ENCODE measurements at places on chromosomes 3 and 15.

DNA sequence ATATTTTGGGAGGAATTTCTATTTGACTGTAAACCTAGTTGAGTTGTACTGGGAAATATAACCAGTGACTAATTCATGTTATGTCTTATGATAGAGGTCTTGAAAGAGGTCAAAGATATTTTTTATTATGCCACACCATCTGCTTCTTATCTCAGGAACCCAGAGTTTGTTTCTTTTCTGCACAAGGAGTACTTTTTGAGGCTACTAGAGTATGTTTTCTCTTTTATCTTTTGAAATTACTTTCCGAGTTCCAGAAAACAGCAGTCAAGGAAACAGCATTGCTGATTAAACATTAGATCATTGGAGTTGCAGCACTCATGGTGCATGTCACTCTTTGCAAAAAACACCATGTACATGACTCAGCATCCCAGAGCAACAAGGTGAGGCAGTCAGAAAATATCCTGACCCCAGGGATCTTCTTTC, 645.8 kb upstream of the NR2F2 start:
- DNase-seq = no peak

GRCh38 chr15:77993374-77993911, 84.1 kb downstream of the TBC1D2B start:
- DNase-seq = no peak

DNA sequence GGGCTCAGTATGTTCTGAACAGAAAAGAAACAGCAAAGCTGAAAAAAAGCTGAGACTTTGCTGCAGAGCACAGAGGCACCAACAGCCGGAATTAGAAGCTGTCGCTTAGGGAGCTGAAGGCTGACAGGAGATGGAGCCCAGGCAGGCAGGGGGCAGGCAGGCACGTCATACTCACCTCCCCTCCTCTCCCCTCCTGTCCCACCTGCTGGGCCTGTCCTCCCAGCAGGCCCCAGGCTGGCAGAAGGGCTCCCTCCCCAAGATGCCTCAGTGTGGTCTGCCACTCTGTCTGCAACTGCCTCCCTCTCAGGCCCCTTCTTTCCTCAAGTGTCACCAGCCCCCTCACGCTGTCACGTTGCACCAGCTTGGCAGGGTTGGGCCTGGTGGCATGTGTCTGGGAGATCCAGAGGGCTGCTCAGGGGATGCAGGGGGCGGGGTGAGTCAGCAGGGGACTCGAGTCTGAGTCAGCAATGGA, 3.2 kb upstream of the ANKRD63 start:
- DNase-seq = no peak

GRCh38 chr15:69422336-69422895, 8.3 kb downstream of the KIF23 start:
- no peak for DNase-seq

DNA sequence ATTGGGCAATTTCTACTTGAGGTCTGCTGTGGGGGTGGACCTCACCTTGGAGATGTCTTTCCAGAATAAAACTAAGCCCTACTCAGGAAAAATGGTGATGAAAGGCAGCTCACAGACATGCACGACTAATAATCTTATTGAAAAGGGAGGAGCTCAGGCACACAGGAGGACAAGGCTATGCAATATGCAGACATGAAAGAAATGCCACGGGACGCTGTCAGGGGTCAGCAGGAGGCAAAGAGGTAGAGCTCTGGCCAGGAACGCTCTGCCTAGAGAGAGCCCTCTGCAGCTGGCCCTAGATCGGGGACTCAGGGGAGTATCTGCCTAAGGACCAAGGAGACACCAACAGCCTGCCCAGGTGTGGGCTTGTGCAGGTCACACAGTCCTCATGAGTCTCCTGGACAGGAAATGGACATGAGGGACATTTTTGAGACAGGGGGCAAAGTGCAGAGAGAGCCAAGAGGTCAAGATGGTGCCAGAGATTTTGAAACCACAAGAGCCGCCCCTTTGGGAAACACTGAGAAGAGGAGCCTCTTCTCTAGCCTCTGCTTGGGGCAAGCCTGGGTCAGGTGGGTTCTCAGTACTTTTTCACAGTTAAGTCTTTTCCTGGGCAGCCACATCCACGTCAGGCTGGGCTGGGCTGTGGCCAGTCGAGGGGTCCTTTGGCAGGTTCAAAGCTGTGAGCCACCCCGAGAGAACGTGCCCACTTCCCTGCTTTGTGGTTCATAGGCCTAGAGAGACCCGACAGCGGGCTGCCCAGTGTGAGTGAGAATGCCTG, 23.2 kb downstream of the EAF1 start:
- no peak for DNase-seq

DNA sequence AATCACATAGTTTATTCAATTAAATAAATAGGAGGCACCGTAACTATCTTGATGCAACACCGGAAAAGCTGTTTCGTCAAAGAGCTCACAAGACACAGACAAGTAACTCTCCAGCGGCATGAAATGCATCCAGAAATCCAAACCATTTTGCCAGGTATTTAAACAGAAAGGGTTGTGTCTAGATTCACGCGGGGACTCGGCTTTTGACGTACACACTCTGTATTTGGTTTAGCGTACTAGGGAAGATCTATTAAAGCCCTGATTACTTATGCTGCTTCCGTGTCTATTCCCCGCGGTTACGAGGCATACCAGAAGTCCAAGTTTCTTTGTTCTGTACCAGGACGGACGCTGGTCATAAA, 718 bp downstream of the BNIP2 start:
- DNase-seq = peak; percentile 7

GRCh38 chr3:107432646-107433045, 55.4 kb downstream of the CCDC54 start:
- DNase-seq = no peak

DNA sequence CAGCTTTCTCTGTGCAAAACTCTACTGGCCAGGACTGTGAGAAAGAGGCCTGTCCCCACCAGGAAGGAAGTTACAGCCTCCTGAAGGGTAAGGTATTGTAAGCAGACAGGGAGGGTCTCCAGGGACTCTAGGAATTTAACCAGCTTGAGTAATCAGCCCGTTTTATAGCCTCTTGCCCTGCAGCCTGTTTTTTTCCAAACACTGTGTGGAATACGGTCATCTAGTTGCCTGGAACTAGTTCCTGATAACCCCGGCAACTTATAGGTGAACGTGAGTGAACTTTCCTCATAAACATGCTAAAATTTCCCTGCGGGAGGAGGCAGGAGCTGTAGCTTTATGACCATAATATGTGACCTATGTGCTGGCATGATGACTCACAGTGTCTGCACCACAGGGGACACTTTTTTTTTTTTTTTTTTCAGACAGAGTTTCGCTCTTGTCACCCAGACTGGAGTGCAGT, 60.1 kb upstream of the DAZL start:
- no peak for DNase-seq

- no peak for DNase-seq
Measured at GRCh38 chr15:70269311-70269911, 171.7 kb upstream of the TLE3 start.

GRCh38 chr3:160633361-160634083, 43.4 kb upstream of the ARL14 start:
- DNase-seq = no peak

DNA sequence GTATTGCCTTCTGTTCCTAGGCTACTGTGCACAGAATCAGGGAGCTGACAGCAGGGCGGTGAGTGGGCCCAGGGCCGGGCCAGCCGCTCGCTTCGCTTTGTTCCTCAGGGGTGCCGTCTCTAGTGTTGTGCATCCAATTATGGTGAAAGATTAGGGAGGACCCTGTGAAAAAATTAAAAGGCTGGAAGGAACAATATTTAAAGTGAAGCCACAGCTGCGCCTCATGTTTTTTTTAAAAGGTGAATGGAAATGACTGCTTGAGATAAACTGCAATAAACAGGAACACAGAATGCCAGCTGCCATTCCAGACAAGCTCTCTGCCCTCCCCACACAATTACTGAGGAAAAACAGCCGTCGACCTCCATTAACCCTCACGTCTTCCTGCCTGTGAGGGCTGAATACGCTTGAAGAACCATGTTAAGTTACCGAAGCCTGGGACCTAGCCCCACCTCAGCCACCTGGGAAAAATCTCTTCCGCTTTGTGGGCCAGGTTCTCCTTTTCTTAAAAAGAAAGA, 132.0 kb upstream of the IL12A start:
- DNase-seq = no peak

DNA sequence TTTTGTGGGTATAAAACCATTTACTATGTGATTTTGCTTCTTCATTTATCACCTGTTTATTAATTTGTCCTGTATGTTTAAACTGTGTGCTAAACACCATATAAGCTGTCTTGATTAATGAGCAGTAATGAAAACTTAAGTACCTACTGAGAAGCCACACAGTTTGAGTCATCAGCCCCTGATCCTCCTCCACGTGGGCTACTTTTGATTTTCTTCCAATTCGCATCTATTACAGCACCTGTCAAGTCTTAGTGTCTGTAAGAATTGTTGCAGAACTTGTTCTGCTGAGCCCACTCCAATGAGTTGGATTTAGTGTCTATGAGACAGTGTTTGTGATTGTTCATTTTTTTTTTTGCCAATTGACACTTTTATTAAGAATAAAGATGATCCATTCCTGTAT, 16.8 kb downstream of the EPHA6 start:
- DNase-seq = no peak

- no peak for DNase-seq
Measured at GRCh38 chr3:94875149-94875548, 812.3 kb downstream of the NSUN3 start.

GRCh38 chr3:191952186-191952585, 491.2 kb downstream of the PYDC2 start:
- no peak for DNase-seq

- DNase-seq = no peak
Measured at GRCh38 chr15:63396152-63396928, 14.7 kb upstream of the CA12 start.

- DNase-seq = no peak
Measured at GRCh38 chr3:142053244-142053643, 96.1 kb downstream of the TFDP2 start.

DNA sequence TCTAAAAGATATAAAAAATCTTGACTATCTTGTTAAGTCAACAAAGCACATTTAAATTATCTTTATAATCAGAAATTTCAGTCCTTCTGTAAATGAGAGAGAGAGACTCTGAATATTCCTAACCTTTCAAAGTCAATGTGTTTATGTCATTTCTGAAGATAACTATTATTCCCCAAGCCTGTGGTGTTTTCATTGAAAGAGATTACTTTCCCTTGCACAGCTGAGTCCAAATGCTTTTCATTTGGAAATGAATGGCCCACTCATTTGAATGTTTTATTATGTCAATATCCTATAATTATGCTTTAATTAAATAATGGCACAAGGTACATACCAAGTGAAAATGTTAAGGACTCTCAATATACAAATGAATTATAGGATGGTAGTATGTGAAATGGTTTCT, 680.0 kb upstream of the DPPA4 start:
- no peak for DNase-seq

DNA sequence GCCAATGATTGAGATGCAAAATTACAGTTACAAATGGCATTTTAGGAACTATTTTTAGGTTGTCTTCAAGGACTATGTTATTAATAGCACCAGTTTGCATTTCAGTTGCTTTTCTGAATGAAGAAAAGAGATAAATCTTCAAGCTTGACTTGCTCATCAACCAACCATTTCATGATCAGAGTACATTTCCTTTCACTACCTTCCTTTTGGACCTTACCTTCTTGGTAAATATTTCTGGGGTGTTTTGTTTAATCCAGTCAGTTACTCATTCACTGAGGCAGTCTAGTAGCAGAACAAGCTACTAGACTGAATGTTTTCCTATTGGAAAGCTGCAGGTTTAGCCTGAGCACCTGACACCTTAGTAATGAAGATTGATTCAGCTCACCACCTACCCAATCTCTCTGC, 8.2 kb downstream of the SLC27A2 start:
- no peak for DNase-seq

GRCh38 chr3:29426302-29427226, 145.7 kb downstream of the RBMS3 start:
- no peak for DNase-seq

DNA sequence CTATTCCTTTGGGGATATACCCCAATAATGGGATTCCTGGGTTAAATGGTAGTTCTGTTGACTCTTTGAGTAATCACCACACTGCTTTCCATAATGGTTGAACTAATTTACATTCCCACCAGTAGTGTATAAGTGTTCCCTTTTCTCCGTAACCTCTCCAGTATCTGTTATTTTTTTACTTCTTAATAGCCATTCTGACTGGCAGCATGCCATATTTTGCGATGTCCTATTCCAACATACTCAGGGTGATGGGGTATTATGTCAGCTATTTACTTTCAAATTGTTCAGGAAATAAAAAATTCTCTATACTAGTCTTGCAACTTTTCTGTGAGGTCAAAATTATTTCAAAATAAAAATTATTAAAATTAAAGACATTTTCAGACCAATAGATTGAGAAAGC, 9.1 kb upstream of the PARP14 start:
- DNase-seq = no peak

GRCh38 chr3:149282322-149282721, 51.1 kb downstream of the TM4SF18 start:
- DNase-seq = no peak

GRCh38 chr3:29145360-29145759, 135.5 kb upstream of the RBMS3 start:
- DNase-seq = no peak

GRCh38 chr15:39455471-39455991, 125.3 kb upstream of the THBS1 start:
- DNase-seq = no peak

DNA sequence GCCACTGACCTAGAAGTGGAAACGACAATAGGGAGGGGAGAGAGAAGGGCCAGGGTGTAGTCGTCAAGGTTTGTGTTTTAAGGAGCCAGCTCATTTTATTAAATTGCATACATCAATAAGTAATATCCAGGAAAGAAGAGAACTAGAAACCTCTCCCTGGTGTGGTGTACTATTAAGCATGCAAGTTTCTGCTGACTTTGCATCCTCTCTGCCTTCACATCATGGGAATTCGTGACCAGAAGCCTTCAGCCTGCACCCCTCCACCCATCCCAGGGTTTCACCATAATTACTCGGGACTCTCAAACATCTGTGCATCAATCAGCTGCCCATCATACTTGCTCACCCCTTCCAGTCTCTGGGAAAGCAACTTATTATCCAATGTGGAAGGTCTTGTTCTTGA, 70.9 kb upstream of the UBE3A start:
- DNase-seq = no peak

DNA sequence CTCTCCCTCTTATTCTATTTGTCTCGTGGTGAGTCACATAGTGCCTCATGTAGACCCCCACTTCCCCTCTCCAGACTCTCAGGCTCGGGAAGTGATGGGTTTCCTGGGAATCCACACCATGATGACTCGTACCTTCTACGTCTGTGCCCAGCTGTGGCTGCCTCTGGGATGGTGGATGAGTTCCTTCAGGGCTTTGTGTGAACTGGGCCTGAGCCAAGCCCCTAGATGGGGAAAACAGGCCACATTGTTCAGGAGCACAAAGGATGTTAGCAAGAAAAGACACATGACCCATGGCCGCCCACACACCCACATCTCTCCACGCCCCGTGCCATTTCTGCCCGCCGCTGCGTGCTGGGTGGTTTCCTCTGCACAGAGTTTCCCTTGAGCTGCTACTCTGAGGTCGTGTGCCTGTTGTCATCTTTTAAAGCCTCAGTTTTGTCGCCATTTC, 10.5 kb downstream of the ISG20 start:
- DNase-seq = no peak

- DNase-seq = no peak
Measured at GRCh38 chr3:174940151-174940550, 81.0 kb downstream of the NAALADL2 start.

GRCh38 chr15:48636511-48636910, 9.0 kb downstream of the FBN1 start:
- no peak for DNase-seq

GRCh38 chr15:31275331-31276262, 51.0 kb upstream of the KLF13 start:
- no peak for DNase-seq

Data from GM12864 (cell line).